ENCODE measurements at places on chromosomes 1 and 21. TPM values are rescaled to one million over a fixed set of nuclear protein-coding genes. Genes with fewer than 3 reads are reported as not detected.
A peak's percentile ranks its signal among the peaks of the same experiment; 100 is the strongest.

DNA sequence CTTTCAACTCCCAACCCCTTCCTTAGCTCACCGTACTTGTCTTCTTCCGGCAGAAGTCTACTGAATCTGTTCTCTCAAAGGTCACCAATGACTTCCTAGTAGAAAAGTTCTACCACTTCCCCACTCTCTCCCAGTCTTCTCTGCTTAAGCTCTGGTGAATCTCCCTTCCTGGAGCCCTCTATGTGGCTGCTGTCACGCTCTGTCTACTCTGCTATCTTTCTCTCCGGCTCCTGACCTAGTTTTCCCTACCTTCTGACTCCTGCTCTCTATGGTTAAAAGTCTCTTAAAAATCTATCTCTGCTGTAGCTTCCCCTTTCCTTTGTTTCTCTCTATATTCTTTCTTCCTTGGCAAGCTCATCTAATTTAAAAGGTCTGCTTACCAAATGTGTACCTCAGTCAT lies 350.1 kb upstream of the GREM2 start:
- DNase-seq, result no peak

DNA sequence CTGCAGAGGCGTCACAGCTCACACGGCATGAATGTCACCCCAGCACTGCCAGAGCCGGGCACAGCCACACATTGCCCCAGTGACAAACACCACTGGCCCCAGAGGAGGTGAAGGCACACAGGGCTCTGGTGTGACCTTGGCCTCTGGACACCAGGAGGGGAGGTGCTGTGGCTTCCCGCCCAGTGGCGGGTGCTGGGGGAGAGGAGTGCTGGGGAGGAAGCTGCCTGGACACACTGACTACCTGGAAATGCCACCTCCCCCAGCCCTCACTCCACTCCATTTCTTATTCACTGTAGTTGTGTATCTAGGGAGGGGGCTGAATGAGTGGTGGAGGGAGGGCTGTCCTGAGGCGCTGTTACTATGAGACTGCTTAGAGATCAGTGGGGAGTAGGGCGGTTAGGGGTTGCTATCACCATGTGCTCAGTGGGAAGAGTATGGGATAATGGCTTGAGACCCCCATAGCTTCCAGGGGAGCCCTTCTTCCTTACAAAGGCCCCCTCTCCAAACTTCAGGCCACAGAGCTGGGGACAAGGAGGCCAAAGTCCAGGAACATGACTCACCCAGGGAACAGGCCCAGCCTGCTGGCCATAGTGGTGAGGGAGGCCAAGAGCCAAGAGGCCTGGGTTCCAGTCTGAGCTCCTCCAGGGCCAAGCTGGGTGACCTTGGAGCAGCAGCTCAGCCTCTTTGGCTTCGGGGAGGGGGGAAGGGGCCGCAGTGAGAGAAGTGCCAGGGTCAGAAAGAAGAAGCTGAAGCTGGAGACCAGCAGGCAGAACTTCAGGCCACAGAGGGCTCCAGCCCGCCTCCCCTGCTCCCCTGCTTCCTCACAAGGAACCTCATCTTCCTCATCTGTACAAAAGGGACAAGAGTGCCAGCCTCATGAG lies 40.1 kb downstream of the AHDC1 start:
- DNase-seq, result no peak

DNA sequence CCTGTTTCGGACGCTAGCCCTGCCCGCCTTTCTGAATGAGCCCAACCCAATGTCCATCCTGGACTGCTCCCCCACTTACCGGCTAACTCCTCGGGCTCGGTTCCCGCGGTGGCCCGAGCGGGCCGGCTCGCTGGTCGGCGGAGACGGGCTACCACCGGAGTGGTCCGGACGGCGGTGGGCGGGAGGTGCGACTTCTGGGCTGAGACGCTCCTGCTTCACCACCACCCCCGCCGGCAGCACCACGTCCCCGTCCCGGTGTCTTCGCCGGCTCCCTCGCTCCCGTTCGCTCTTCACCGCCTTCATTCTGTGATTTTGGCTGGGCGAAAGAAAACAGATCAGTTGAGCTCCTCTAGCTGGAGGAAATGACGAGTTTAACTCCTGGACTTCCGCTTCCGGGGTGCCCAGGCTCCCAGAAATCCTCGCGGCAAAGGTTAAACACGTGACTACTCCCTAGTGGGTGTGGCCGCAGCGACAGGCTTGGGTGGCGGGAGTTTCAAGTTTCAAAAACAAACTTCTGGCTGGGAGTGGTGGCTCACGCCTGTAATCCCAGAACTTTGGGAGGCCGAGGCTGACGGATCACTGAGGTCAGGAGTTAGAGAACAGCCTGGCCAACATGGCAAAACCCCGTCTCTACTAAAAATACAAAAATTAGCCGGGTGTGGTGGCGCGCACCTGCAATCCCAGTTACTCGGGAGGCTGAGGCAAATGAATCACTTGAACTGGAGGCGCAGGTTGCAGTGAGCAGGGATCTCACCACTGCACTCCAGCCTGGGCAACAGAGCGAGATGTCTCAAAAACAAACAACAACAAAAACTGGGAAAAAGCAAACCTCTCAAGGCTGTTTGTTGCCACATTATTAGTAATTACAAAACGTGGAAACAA lies at the start of gene SNIP1:
Gene SNIP1, minus strand, starts transcription at position 367 of the 882 bp plus-strand sequence. Its CDS starts 64 bp downstream, at position 303.
- DNase-seq, result peak; percentile 86

DNA sequence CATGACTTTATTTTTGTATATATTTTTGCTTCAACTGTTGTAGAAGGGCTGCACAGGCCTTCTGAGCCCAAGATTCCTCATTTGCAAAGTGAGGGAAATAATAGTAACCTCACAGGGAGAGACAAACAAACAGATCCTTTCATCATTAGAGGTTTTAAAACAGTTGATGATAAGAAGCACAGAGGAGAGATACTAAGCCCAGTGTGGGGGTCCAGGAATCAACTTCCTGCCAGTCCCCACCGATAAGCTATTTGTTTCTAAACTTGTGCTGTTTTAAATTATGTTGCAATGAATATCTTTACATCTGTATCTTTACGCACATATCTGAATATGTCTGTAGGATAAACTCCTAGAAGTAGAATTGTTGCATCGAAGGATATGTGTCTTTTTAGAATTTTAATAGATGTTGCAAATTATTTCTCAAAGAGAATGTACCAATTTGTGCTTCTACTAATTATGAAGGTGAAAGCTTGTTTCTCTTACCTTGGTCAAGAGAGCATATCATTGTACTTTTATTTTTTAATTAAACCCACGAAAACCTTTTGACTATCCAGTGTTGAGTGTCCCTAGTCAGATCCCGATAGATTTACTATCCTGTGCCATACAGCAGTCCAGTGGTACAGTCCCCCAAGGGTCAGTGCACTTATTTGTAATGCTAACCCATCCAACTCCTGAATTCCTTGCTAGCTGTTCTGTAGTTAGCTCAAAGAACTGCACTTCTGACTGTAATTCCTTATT lies 10.8 kb downstream of the FCRLB start:
- no peak for DNase-seq

DNA sequence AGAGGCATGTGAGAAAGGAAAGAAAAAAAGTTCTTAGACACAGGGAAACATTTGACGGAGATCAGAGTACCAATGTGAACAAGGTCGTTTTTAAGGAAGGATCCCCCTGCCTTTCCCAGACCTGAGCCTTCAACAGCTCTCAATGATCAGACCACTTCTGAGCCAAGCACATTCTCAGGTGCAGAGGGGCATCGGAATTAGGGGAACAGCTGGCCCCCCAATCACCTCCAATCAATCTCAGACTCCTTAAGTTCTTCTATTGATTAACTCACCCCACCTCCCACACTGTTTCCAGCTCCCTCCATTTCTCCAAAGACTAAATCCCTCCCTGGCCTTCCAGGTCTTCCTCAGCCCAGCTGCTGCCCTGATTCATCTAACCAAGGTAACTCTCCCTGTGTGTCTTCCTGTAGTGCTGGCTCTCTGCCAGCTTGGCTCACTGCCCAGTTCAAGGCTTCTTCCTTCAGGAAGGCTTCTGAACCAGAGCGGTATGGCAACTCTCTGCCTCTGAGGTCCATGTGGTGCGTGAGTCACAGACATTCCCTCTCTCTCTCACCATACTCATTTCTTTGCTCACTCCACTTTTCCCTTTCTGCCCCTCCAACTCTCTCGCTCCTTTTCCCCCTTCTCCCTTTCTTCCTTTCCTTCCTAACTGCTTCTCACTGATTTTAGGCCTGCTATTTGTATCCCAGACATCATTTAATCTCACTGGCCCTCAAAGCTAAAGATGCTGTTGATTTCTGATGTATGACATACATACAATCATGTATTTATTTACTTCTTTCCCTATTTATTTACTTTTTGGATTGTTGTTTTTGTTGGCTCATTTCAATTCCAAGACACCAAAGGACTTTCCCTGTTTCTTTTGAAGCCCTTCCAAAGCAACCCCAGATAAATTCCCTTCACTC lies 18.1 kb downstream of the CFAP45 start:
- DNase-seq, result no peak

The GNAT2 gene
- total RNA-seq, result 0.14 TPM

Measured in WTC11 (cell line).